Stimulated activated CD4-positive, alpha-beta T cell treated with anti-CD3 and anti-CD28 coated beads, Interleukin-4, amount 100 ng/mL, for 48 hours (primary cell): ENCODE measurements at places on chromosomes 5 and 9.

- DNase-seq = no peak
These were observed 40.0 kb downstream of the NUDT12 start for GRCh38 chr5:103522586-103522985.

DNA sequence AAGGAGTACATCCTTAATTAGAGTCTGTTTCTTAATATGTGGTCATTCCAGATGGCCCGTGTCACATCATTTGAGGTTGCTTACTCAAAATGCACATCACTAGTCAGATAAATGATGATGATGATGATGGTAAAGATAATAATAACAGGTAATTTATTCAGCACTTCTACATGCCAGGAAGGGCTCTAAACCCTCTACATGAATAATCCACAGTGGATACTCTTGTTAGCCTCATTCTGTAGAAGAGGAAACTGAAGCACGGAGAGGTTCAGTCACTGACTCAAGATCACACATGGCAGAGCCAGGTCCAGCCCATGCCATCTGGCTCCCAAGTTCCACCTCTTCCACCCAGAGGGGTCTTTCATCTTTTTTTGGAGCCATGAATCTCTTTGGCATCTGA, 11.7 kb downstream of the SH3PXD2B start:
- DNase-seq = no peak

DNA sequence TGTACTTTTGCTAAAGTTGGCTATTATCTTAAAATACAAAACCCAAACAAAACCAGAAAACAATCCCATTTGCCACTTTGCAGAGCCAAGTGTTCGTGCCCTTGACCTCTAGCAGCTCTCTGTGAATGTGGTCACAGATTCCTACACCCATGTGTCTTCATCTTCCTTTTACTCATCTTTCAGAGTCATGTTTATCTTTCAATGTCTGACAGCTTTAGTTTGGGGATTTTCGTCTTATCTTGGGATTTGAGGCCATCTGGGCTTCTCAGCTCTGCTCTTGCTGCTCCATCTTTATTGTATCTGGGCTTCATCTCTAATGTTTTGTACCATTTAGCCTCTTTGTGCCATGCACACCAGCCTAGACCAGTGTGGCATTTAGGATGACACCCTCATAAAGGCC, 81.0 kb downstream of the DAPK1 start:
- no peak for DNase-seq

DNA sequence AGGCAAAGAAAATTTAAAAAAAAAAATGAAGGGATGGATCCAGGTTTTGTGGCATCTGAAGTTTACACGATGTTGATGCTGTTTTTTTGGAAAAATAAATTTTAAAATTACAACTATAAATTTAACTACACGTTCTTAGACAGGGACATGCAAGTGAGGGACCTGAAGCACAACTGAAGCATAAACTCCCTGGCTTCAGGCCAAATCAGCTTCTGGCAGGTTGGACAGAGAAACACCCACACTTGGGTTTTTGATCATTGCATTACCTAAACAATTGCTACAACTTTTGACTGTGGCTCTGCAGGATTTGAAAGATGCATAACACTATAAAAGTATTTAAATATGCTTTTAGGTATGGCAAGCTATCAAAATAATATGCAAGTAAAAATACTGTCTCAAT, 1318.3 kb upstream of the DMAC1 start:
- DNase-seq = no peak

DNA sequence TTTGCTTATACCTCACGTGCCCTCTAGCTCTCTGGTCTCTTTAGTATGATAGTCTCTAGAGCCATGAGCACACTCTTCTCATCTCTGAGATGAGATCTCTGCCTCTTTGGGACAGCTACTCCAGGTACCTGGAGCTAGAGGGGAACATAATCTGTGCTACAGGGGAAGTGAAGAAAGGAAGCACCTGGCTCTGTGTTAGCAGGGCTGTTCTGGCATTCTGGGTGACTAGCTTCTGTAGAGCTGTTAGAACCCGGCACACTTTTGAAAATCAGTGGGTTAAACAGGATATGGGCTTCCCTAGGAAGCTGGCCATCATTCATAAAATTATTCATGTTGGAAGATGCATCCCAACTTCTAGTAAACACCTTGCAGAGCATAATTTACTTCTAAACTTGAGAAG, 224.8 kb downstream of the MCTP1 start:
- no peak for DNase-seq

DNA sequence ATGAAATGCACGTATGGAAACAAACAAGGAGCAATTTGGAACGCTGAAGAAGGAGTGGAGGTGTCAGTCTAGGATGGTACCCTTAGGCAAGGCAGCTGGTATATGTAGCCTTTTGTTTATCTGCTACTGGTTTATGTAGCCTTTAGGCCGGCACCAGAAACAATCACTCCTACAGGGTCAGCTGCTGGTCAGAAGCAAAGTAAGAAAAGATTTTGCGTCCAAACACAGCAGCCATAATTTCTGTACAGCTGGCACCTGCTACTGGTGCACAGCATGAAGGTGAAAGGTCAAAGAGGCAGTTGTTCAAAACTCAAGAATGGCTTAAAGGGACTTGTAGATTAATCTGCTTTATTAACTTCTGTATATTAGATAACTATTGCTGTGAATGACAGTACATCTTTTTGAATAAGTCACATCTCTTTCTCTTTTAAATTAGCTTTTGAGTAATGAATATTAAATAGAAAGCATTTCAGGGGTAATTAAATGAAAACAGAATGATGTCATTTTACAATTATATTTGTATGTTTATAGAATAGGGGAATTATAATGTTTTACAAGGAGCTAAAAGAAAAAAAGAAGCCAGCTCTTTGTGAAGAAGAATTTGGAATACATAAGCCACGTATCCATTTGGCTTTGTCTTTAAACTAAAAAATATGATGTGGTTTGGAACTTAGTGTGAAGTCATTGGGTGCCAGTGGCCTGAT, 33.1 kb upstream of the TLX3 start:
- DNase-seq = no peak

DNA sequence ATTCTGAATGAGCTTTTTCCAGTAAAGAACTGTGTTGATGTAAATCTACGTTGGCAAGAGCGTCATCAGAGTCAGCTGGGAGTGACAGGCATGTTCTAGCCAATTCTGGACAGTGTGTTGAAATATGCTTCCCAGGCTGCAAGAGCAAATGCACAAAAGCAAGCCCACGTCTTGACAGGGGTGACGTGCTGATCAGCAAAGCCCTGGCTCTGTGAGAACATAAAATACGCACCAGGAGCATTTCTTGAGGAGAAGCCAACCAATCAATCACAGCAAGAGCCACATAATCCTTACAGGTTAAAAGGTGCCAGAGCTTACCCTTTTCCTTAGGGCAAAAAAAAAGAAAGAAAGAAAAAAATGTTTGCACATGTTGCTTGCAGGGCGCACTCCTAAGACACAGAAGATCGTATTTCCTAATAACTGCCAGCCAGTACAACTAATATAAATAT, 148.1 kb downstream of the PDE4D start:
- DNase-seq = no peak
